Stimulated activated CD4-positive, alpha-beta T cell treated with anti-CD3 and anti-CD28 coated beads, Interleukin-1b, Interleukin-23, amount 100 ng/mL, for 1 hour (primary cell): ENCODE measurements at places on chromosomes 1 and 21.

GRCh38 chr1:245153552-245154428 is 995 bp upstream of the KIF26B start:
- DNase-seq: no peak

DNA sequence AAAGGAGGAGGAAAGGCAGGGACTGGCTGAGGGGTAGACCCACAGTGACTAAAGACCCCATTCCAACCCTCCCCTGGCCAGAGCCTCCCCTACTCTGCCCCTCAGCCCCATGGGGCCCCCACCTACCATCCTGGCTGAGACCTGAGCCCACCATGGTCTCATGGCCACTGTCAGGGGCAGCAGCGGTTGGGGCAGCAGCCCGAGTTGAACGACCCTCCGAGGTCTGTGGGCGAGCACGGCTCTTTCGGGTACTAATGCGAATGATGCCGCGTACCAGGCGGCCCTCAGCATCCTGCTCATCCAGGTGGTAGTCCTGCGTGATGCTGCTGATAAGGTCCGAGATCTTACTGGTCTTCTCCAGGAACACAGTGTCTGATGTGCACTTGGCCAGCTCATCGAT is 9.1 kb downstream of the KDF1 start:
- no peak for DNase-seq

DNA sequence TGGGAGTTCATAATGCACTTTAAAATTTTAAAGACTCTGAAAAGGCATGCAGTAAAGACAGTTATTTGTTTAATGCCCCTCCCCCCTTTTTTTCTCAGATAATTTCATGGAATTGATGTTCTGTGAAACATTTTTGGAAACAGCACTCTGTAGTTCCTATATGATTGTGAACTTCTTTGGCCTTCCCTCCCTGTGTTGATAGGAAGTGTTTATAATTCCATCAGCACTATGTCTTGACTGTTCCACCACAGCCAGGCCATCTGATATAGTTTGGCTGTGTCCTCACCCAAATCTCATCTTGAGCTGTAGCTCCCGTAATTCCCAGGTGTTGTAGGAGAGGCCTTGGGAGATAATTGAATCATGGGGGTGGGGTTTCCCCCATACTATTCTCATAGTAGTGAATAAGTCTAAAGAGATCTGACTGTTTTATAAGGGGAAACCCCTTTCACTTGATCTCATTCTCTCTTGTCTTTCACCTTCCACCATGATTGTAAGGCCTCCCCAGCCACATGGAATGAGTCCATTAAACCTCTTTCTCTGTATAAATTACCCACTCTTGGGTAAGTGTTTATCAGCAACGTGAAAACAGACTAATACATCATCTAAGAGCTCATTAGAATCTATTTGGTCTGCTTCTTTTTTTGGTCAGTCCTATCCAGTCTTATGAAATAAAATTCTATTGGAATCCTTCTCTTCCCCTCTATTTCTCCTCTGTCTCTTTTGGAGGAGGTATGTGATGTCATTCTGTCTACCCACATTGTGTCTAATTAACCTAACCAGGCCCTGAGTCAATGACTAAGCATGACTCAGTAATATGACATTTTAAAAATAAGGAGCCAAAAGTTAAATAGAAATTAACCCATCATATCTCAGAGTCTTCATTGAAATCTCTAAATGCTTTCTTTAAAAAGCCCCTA is 8.9 kb downstream of the CCDC185 start:
- no peak for DNase-seq

DNA sequence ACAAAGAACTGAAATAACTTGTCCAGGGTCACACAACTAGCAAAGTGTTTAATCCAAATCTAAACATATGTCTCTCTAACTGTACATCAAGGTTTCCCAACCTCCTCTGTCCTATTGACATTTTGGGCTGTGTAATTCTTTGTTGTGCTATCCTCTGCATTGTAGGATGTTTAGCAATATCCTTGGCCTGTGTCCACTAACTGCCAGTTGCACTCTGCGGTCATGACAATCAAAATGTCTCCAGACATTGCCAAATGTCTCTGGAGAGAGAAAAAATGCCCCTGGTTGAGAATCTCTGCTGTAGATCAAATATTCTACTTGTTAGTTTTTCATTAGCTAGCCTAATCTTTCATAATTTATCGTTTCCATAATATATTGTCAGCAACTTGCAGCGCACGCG is 353.4 kb upstream of the NEGR1 start:
- no peak for DNase-seq

DNA sequence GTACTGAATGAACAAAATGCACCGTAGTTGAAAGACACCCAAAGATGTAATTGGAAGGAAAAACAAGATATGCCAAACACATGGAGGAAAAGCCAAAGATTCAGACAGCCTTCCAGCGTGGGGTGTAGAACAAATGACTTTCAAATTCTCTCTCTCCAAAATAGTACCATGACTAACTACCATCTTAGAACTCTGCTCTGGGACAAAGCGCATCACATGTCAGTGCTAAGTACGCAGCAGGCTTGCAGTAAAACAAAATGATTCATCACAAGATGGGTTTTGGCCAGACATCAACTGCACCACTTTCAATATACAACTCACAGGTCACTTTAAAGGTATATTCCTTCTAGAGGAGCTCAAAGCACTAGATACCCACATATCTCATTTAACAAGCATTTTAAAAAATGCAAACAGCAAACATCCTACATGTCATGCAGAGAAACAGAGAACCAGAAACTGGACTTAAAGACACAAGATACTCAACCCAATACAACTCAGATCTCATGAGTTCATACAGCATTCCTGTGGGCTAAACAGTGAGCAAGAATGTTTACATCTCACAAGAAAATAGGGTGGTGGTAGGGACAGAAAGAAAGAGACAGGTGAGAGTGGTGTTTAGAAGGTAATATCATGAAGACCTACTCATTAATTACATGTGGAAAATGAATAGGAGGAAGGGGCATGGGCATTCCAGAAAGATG is 75.7 kb downstream of the BCAR3 start:
- DNase-seq: no peak

DNA sequence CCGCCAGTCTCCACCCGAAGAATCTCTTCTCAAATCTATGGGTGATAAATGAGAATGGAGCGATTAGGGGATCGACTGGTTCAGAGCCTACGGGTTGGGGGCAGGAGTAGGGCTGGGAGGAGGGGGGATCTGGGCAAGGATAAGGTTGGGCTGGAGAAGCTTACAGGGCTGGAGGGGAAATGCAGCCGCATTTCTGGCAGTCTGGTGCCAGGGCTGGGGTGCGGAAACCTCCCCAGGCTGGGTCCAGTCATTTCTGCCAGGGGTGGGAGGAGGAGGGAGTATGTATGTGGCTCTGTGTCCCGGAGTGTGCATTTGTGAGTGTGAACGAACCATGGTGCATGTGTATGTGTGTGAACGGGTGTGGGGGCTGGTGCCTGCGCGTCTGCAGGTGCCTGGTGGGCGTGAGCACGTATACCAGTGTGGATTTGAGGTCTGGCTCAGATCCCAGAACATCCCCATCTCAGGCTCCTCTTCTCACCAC is 10.2 kb downstream of the C1orf216 start:
- DNase-seq: no peak

DNA sequence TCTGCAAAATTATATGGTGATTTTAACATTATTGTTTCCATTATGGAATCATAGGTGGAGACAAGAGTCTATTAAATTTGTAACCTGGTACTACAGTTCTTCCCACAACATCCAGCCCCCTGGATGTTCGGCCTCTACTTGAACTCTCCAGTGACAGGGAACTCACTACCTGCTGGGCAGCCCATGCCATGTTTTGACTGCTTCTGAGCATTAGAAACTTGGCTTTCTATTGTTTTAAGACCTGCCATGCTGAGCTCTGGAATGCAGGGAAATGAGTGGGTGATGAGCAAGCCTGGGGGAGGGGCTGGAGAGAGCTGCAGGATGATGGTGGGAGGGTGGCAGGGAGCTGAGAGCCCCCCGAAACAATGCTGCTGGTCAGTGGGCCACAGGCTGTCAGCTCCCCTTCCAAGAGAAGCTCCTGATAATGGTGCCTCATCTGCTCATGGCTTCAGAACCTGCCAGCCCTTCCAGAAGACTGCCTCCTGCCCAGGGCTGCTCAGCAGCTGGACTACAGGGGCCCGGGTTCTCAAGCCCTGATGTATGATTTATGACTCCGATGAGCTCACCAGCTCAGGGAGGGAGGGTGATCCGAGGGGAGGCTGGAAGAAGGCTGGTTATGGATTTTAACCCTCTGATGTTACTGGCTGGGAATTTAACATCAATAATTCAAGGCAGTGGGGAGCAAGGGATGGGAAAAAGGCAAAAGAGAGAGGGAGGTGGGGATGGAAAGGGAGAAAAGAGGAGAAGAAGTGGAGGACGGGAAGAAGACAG is 205.0 kb downstream of the HIVEP3 start:
- DNase-seq: no peak

- DNase-seq: no peak
Observed at GRCh38 chr21:23822760-23823159, 1784.5 kb downstream of the MRPL39 start.

DNA sequence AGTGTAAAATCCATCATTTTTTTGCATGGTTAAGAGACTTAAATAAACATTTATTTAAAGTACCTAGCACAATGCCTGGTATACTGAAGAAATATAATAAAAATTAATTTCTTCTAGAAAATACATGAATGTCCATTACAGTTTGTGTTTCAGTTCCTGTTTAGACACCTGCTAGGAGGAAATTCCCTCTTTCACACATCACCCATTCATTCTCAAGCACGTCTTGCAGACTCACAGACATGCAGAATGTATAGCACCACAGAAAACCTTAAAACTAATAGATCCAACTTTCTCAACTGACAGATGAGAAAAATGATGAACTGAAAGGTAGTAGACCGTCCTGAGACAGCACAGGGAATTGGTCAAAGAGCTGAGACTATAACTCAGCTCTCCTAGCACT is 172.2 kb upstream of the C8B start:
- no peak for DNase-seq

DNA sequence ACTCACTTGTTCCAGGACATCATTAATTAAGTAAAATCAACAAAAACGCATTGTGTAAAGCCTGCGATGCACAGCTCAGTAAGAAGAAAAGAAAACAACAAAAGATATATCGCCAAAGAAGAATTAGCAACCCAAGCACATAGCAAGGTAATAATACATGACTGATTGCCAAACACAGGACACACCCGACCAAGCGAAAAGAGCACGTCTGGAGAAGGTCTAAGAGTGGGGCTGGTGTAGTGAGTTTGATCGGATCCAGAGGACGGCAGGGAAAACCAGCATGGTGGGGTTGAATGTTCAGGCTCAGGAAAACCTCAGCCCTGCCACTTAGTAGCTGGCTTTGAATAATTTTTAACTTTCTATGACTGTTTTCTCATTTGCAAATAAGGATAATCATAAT is 69.8 kb downstream of the JAK1 start:
- no peak for DNase-seq

GRCh38 chr1:169694304-169695075 is 16.9 kb downstream of the SELL start:
- DNase-seq: no peak

DNA sequence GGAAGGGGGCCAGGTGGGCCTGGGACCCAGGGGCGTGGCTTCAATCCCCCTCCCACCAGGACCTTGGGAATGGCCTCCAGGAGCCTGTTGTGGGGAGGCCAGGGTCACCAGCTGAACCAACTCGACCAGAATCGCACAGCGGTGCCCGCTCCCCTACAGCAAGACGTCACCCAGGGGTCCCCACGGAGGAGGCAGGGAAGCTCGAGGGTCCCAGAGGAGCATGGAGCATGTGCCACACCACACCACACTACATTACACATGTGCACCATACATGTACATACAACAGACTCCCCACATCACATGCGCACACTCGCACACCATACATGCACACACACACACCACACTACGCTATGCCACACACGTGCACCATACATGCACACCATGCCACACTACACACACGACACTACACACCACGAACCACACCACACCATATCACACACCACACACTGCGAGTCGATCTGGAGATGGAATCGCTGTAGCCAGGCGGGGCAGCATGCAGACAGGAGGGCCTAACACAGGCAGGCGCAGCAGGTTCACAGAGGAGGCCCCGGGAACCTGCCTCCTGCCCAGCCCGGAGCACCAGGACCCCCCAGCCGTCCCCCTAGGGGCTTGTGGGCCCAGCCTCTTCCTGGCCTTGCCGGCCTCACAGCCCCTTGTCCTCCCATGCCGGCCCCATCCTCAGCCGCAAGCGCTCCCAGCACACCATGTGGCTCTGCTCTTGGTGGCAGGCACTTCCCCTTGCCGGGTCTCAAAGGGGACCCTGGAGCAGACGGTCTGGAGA is 596 bp downstream of the ITGB2 start:
- DNase-seq: no peak

DNA sequence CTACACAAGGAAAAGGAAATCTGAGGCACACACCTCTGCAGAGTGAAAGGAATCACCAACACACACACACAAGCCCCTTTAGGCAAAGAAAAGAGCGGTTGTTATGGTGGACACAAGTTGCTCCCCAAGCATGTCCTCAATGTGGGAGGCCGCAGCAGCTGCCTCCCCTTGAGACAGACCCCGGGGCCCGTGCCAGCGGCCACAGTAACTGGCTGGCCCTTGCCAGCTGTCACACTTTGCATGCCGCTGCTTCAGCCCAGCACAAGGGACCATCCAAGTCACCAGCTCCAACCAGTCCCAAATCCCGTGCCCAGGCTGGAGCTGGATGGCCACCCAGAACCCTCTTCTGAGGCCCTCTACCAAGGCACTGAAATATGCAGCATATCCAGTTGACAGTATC is 2.9 kb upstream of the OLIG1 start:
- DNase-seq: no peak

DNA sequence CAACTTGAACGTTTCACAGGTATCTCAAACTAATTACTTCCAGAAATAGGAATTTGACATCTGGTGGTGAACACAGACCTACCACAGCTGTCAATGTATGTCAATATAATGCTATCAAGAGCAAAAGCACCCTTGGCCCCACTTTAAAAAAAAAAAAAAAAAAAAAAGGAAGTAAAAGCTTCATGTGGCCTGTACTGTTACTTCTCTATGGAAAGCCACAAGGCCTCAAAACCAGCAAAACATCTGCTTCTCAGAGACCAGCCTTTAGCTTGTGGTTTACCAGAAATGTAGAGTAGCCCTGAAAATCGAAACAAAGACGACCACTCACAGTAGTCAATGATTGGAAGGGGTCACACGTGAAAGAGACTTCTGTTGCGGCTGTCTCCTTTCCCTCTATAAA is 109.6 kb downstream of the SLC45A1 start:
- no peak for DNase-seq

GRCh38 chr21:42039911-42040351 is 29.8 kb upstream of the ZBTB21 start:
- DNase-seq: no peak

GRCh38 chr1:156431769-156432668 is 63.0 kb downstream of the RHBG start:
- DNase-seq: no peak
